ENCODE measurements at places on chromosomes 4 and X.

DNA sequence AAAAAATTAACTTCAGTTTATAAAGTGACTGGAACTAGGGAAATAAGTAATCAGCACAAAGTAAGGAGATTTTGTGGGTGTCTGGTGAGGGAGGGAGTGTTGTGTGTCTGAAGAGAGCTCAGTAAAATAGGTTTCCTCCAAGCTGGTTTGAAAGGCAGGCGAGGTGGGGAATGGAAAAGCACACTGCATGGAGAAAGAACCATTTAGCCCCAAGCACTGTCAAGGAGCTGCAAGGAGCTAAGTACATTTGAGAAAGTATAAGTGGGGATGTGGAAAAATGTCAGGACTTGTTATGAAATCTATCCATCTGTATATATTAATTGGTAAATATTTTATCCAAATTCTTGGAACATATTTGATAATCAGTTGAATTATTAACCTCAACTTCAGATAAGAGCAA lies 956 bp downstream of the C4orf51 start:
- DNase-seq = no peak

- DNase-seq = no peak
Observed at GRCh38 chr4:147247579-147247978, 233.3 kb upstream of the EDNRA start.

DNA sequence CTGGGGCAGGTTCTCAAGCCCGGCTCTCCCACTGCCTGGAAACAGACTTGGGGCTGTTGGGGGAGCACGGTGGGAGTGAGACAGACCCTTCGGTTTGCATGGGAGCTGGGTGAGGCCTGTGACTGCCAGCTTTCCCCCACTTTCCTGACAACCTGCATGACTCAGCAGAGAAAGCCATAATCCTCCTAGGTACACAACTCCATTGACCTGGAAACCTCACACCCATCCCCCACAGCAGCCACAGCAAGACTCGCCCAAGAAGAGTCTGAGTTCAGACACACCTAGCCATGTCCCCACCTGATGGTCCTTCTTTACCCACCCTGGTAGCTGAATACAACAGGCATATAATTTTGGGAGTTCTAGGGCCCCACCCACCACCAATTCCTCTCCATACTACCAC lies 57.6 kb upstream of the UBQLN2 start:
- DNase-seq = no peak

GRCh38 chr4:54308110-54308509 lies 79.0 kb downstream of the PDGFRA start:
- DNase-seq = no peak

DNA sequence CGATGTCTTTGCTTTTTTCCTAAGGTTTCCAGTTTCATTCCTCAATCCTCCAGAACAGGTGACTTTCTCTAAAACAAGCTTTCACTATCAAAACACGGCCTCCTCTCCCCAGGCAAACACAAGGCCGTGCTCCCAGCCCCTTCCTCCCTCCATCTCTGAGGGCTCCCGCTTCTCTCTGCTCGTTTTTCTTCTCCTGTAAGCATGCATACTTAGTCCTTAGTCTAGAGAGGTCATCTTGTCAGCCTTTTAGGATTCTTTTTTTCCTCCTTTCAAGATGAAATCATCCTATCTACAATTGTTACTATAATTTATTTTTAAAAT lies 18.7 kb downstream of the DCTD start:
- no peak for DNase-seq

- DNase-seq = no peak
Observed at GRCh38 chr4:94690851-94691254, 66.9 kb upstream of the BMPR1B start.

GRCh38 chrX:78303086-78303485 lies 24.3 kb downstream of the CYSLTR1 start:
- DNase-seq = no peak

DNA sequence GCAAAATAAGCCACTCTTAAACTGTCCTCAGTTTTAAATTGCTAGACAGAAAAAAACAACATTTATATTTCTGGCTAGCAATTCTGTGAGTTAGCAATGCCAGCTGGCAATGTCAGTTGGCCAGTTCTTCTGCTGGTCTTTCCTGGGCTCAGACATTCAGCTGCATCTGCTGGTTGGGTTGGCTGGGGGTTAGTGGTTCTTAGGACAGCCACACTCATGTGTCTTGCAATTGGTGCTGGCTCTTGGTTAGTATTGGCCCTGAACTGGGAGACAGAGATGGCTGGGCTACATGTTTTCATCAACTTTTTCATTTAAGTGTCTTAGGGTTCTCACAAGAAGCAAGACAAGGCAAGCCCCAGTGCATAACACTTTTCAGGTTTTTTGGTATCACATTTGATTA lies 48.0 kb upstream of the PDLIM5 start:
- no peak for DNase-seq

- DNase-seq = no peak
Observed at GRCh38 chrX:108029928-108030711, 14.7 kb upstream of the VSIG1 start.

- no peak for DNase-seq
Observed at GRCh38 chrX:38864165-38864564, 62.9 kb downstream of the MID1IP1 start.

All from K562 (cell line).